ENCODE measurements at places on chromosomes 7 and 10. TPM values are rescaled to one million over a fixed set of nuclear protein-coding genes. Genes with fewer than 3 reads are reported as not detected.

GPC2 gene
- total RNA-seq = 7.6 TPM

CTAGE4 gene
- 12.1 TPM for total RNA-seq

KIF5B gene
- 153 TPM for total RNA-seq

GDF2 gene
- not detected for total RNA-seq

FAM20C gene
- total RNA-seq = 18.9 TPM

SLC18A3 gene
- total RNA-seq = 0.42 TPM

SHH gene
- total RNA-seq = 5.6 TPM

HOXA7 gene
- total RNA-seq = 21.9 TPM

LIPM gene
- total RNA-seq = not detected
